Kasumi-1 (cell line): ENCODE measurements at places on chromosomes 6 and 20.

GRCh38 chr6:44342489-44342888 lies at the start of gene SPATS1:
SPATS1 (plus strand) TSS chr6:44342650; CDS start chr6:44343096, 446 bp downstream.
- no peak for DNase-seq

DNA sequence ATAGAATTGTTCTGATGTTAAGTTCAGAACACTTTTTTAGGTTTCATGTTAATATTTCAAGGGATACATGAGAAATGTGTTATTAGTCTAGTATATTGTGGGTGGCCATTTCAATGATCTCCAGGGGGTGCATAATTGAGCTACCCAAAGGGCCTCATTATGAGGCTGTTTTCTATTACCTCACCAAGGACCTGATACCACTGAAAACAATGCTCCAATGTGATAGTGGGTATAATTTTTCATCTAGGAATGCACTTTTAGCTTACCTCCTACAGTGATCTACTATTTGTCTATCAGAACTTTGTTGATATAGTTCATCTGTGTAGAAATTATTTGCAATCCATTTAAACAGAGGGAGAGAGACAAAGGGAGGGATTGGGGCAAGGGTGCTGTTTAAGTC lies 106.8 kb upstream of the HS3ST5 start:
- no peak for DNase-seq

- DNase-seq = no peak
Measured at GRCh38 chr6:63745784-63746183, 110.2 kb downstream of the PHF3 start.

DNA sequence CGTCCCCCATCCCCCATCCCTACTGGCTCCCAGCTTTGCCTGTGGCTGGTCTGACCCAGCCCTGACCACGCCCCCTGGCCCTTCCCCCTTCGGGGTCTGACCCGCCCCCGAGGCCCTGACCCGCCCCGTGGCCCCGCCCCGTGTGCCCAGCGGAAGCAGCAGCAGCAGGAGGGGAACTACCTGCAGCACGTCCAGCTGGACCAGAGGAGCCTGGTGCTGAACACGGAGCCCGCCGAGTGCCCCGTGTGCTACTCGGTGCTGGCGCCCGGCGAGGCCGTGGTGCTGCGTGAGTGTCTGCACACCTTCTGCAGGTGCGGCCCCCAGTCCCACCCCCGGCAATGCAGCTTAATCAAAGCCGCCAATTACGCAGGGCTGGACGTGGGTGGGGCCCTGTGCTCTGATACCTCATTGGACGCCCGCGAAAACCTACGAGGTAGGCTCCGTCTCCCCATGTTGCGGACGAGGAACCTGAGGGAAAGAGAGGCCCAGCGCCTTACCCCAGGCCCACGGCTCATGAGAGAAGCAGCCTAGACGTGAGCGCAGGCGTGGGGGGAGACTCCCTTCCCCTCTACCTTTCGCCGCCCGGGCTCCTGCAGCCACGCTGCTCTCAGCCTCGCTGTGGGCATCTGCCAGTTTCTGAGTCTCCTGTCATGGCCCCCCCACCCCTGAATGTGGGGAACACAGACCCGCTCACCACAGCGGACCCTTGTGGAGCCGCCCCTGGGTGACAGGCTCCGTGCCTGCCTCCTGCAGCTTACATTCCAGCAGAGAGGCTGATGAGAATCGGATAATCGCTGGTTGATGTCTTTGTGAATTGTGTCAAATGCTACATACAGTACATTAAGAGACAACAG lies 12.8 kb downstream of the RBCK1 start:
- DNase-seq = no peak

GRCh38 chr6:24743265-24743943 lies 24.4 kb upstream of the C6orf62 start:
- peak; percentile 48 for DNase-seq

GRCh38 chr6:35354361-35355135 lies 12.2 kb downstream of the PPARD start:
- no peak for DNase-seq
